Stimulated activated CD8-positive, alpha-beta memory T cell treated with anti-CD3 and anti-CD28 coated beads, Interleukin-2, amount 100 ng/mL, for 1 hour (primary cell): ENCODE measurements at places on chromosomes 12 and 14.

DNA sequence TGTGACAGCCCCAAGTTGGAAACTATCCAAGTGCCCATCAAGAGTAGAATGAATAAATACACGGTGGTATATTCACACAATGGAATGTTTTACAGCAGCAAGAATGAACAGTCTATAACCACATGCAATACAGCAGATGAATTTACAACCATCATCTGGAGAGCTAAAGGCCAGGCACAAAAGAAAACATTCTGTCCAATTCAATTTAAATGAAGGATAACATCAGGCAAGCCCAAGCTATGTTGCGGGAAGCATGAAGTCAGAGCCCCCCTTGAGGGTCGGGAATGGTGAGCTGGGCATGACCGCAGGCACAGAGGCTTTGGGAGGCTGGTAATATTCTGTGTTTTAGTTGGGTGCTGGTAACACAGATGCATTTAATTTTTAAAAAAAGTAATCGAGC lies 76.0 kb downstream of the SYNE3 start:
- DNase-seq: no peak

DNA sequence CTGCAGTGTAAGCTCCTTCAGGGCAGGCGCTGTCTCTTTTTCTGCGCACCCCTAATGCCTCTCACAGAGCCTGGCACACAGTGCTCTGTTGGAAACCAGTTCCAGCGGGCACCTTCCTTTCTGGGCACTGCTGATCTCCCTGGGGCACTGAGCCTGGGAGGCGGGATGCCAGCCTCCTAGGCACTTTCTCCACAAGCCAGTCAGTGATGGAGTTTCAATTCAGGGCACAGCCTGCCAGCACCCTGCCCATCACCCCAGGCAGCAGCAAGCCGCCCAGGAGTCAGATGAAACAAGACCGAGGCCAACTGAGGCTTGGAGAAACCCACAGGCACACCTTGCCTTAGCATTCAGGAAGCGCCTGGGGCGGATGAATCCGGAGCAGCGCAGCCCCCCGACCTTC lies 5.7 kb upstream of the CTDSP2 start:
- DNase-seq: no peak

- DNase-seq: no peak
Measured at GRCh38 chr14:38567703-38568102, 311.8 kb upstream of the CLEC14A start.

DNA sequence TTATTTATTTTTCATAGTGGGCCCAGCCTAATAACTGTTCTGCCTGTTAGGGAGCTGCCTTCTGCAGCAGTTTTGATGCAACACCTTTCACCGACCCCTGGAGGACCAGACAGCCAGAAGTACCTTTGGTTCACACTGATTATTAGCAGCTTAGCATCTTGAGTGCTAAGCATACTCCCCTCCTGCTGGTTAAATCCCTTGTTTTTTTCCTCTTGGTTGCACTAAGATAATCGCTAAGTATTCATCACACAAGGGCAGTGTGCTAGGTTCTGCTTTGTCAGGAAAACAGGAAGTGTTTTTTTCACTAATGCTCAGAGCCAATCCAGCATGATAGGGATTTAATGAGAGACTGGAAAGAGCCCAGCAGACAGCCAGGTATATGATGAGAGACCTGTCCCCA lies 437.0 kb downstream of the FUT8 start:
- no peak for DNase-seq

DNA sequence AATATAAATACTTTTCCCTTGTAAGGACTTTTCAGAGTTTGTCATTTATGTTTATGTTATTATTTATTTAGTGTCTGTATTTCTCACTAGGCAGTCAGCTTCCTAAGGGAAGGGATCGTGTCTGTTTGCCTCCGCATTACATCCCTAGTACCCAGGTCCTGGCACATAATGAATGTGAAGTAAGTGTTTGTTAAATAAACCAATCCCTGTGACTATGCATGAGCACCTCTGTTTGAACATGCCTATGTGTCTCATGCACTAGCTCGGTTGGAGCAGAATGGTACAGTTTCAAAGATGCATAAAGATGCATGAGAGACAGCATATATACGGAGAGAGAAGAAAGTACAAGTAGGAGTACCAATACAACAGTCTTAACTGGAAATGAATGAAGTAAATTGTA lies 99.3 kb downstream of the KIF21A start:
- DNase-seq: no peak

DNA sequence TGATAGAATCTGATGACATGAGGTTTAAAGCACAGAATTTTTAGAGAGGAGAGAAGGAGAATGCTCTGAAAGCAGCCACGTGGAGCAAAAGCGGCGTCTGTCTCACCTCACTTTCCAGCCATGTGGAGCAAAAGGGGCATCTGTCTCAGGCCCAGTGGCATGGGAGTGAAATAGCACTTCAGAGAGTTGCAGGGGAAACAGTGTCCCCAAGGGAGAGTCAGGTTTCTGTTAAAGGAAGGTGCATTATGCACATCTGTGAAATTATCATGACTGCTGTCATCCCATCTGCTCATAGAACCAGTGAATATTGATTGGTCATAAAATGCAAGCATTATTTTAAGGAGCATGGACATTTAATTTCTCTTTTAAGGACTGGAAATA lies 124.0 kb downstream of the BICD1 start:
- no peak for DNase-seq

DNA sequence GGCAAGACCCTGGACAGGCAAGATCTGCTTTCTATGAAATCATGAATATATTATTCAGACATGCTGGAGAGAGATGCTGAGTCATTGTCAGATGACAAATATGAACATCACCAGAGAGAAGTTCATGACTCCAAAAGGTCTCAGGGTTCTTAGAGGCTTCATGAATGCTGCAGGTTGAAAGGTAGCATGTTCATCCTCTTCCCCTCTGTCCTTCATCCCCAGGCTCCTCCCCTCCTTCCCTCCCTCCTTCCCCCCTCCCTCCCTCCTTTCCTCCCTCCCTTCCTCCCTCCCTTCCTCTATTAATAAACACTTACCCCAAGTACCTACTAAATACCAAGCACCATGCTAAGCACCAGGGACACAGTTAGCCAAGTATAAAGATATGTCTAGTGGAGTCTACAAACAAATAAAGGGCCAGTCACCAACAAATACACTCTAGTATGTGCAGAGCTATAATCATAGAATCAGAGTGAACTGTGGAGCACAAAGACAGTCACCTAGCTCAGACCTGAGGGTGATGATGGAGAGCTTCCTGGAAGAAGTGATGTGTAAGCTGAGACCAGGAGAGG lies 46.2 kb downstream of the RPH3A start:
- no peak for DNase-seq

DNA sequence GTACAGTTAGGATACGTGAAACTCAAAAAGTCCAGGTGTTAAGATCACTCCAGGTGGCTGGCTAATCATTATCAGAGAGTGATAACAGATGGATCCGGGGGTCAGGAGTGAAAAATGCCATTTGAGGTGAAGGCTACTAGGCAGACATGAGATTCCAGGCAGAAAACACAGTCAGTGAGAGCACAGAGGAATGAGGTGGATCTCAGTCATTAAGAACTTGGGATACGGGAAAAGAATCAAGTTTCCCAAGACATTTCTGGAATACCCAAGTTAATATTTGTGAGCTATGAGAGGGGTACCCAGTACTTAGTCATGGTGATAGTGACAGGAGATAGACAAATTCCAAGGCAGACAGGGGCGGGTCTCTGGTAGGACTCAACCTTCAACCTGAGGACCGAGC lies 94.6 kb upstream of the ALG10B start:
- DNase-seq: no peak

- no peak for DNase-seq
Measured at GRCh38 chr12:46152456-46152855, 116.4 kb downstream of the SLC38A1 start.

GRCh38 chr12:47166365-47166764 lies 86.6 kb upstream of the AMIGO2 start:
- no peak for DNase-seq

DNA sequence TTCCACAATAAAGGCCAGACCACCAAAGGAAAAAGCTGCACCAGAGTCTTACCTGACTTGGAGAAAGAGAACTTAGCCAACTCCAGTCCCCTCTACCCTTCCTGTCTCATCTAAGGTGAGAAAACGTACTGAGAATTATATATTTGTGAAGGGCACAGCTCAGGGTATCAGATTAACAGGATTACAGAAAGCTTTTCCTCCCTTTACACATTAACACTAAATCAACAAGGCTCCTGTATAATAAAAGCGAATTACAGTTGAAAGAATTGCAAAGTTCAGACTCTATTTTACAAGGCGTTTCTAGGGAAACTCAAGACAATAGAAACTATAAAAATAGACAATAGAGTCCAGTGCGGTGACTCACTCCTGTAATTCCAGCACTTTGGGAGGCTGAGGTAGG lies 82.7 kb upstream of the RPL10L start:
- no peak for DNase-seq

DNA sequence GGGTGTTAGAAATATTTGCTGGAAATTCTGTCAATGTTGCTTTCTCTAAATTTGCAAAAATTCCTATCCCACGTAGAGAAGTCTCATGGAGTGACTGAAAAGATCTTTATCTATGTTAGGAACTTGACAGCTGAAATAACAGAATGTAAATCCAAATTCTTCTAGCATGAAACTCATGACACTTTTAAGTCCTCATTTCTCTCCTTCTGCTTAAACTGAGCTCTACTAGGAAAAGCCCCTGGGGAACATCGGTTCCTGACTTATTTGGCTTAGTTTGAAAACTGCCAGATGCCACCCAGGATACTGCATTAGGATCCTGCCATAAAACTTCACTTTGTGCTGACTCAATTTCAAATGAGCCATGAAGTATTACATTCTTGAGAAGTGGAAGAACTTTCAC lies 426.0 kb downstream of the GALC start:
- DNase-seq: no peak

DNA sequence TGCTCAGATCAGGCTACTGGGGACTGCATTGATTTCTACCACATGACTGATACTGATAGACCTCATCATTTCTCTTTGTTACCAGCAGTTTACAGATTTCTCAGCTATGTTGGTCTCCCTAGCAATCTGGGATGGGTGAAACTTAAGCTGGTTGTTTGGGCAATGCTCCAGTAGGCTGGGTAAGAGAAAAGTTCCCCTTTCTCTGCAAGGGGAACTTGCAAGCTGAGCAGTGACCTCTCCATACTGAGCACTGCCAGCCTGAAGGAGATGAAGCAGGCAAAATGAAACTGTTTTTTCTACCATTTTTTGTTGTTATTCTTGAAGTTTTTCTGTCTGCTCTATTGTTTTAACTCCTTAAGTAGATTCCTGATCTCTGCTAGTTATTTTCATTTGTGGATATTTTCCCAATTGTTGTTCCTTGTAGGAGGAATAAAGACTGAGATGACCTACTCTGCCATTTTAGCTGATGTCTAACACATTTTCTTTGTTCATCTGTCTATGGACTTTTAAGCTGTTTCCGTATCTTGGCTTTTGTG lies 1.3 kb upstream of the OR4M1 start:
- no peak for DNase-seq

DNA sequence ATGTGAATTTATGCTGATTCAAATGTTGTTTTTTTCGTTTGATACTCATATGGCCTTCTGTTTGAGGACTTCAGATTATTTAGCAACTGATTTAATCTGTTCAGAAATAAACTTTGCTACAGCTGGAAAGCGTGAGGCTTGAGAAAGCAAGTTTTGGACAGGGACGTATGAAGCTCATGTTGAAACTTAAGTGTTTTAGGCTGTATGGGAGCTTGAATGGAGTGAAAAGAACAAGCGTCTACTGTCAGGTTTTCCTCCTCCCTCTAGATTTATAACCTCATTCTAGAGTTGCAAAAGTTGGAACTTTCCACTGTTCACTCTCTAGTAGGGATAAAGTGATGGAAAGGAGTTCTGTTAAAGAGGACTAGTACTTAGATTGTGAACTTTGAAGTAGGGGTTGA lies 1.0 kb downstream of the PRPF39 start:
- no peak for DNase-seq

DNA sequence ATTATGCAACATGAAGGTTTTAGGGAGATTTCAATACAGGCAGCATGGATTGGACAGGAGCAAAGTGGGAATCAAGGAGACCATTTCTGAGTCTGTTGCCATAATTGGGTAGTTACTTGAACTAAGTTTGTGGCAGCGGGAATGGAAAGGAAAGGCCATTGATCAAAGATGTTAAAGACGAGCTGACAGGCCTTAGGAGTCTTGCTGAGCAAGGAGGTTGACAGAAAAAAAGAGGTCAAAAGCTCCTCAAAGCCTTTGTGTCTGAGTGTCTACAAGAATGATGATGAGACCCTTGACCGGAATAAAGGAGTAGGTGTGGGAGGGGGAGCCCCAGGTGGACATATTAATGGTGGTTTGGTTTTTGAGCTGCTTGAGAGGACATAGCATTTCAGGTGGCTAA lies 9.4 kb downstream of the PLEKHA5 start:
- DNase-seq: no peak

DNA sequence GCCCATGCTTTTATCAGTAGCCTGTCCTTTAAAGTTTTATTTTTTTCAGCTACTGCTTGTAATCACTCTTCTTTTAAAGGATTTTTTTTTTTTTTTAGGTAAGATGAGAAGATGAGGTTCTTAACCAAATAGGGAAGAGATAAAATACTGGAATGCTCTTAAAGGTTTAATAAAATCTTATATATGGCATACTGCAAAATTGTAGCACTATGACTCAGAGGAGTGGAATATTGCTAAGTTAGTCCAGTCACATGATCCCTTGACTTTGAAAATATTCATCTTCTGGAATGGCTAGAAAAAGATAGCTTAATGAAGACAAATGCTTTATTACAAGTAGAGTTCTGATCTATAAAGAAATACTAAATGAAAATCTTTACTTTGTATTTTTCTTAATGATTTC lies 116.6 kb downstream of the NAV3 start:
- DNase-seq: no peak

GRCh38 chr12:88982694-88983093 lies 369.6 kb downstream of the DUSP6 start:
- no peak for DNase-seq

DNA sequence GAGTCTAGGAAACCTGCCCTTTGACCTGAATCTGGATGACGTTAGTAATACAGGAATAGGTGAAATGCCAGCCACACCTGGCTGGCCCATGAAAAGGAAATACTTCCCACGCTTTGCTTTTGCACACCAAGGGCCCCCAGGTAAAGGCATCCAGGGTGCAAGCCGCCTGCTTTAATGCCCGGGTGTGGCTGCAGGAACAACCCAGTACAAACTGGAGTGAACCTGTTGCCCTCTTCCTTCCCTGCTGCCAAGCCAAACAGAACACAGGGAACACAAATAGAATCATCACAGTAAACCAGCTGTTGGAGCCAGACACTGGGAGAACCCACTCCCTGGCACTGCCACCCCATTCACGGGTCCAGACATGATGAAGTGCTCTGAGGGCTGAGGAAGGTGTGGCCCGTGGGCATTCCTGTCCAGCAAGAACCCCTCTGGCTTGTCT lies 24.2 kb upstream of the FOS start:
- DNase-seq: no peak

GRCh38 chr12:53791735-53792326 lies 40.1 kb upstream of the CISTR start:
- peak; percentile 4 for DNase-seq

- no peak for DNase-seq
Measured at GRCh38 chr14:71478542-71478941, 453.7 kb upstream of the RGS6 start.

- no peak for DNase-seq
Measured at GRCh38 chr12:103958621-103959020, 7.1 kb upstream of the TDG start.
